ENCODE measurements at places on chromosomes 16 and 17.

DNA sequence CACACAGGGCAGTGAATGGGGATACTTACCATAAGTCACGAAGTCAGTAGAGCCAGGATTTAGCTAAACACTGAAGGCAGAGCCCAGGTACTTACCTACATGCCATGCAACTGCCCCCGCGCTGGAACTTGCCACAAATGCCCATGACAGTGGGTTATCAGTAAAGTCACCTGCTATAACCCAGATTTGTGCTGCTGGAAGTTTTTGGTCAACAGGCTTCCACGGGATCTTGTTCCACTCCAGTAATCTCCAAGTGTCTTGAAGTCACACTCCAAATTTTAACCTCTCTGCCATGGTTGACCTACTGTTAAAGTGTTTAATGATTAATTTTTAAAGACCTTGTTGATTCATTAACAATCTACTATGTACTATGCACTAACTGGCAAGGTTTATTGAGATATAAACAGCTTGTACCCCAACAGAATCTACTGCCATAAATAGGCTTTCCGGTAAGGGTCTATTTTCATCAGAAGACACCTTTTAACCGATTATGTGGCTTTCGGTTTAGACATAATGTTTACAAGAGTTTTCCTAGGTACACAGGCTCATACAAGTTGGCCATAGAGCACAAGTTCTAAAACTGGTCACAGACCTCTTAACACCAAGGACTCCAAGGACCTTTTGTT lies 6.3 kb upstream of the SLC5A11 start:
- no peak for DNase-seq

GRCh38 chr17:4536742-4537411 lies 18.3 kb downstream of the MYBBP1A start:
- no peak for DNase-seq

- DNase-seq, result no peak
Observed at GRCh38 chr17:77600346-77600745, 358.2 kb upstream of the TNRC6C start.

DNA sequence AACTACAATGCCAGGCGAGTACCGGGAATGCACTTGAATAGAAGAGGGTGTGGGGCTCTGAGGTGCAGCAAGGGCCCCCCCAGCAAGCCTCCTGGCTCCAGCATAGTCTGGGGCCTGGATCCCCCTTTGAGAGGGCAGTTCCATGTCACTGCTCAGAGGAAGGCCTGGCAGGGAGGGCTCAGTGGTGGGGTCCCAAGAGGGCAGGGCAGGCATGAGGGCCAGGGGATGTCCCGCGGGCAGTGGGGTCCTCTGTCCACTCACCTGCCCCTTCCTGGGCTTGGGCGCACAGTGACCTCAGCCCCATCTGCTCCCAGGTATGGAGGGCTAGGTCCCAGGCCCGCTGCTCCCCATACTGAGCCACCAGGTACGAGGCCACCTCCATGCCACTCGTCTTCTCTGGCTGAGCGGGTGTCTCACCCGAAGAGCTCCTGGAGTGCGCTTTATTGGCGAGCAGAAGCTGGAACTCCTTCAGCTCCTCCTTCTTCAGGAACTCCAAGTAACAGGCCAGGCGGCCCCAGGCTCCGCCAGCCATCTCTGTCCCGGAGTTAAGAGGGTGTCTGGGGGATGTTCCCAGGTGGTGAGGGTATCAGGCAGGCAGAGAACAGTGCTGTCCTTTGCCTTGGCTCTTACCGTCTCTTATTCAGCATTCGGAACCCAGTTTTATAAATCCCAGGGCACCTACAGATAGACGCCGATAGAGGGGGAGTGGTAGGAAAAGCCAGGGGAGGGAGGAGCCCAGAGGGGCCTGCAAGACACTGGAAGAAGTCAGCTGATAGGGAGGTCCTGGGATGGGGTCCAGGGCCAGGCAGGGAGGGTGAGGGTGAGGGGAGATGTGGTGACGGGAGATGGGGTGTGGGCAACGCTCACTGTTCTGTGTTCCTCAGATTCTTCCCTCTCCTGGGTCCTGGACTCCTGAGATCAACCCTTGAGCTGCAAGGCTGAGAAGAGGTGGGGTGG lies 605 bp downstream of the NLRP1 start:
- no peak for DNase-seq

GRCh38 chr16:77794586-77794985 lies 6.2 kb downstream of the VAT1L start:
- DNase-seq, result no peak

DNA sequence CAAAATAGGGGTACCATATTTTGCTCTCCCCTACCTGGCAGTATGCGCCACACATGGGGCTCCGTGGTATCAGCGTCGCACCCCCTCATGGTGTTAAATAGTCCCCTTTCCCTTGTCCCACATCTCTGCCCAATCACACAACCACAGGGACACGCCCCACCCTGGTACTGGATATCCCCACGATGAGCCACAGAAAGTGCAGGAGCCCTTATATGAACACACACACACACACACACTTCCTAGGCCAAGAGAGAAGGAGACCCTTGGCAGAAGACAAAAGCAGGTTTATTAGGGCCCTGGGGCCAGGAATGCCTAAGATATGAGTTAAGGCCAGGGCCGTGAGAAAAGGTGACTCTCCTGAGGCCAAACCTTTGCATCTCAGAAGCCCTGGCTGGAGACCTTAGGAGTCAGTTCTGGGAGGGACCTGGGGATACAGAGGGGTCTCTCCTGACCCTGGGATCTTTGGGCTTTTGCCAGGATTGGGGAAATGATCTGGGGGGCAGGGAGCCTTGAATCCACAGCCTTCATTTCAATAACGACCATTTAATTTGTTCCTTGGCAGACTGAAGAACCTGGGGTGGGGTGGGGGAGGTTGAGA lies 11.6 kb downstream of the COPZ2 start:
- DNase-seq, result no peak

- no peak for DNase-seq
Observed at GRCh38 chr17:41772586-41773189, 13.8 kb downstream of the JUP start.

- DNase-seq, result no peak
Observed at GRCh38 chr16:28898942-28899341, 20.7 kb downstream of the ATP2A1 start.

- DNase-seq, result no peak
Observed at GRCh38 chr16:56888806-56889205, 23.8 kb downstream of the SLC12A3 start.

GRCh38 chr17:28579526-28579925 lies 2.8 kb upstream of the ALDOC start:
- DNase-seq, result no peak

Data from bone marrow (tissue), 2 donors.